ENCODE measurements at places on chromosomes 1 and 21.

- no peak for DNase-seq
Measured at GRCh38 chr1:156815961-156816422, 656 bp downstream of the SH2D2A start.

GRCh38 chr1:119808972-119809550, 2.2 kb downstream of the REG4 start:
- peak; percentile 40 for DNase-seq

- no peak for DNase-seq
Measured at GRCh38 chr1:55129194-55129728, 85.9 kb downstream of the USP24 start.

GRCh38 chr21:41048145-41048544, 119.8 kb upstream of the BACE2 start:
- DNase-seq, result no peak

- no peak for DNase-seq
Measured at GRCh38 chr21:42386034-42386591, 9.7 kb downstream of the TMPRSS3 start.

DNA sequence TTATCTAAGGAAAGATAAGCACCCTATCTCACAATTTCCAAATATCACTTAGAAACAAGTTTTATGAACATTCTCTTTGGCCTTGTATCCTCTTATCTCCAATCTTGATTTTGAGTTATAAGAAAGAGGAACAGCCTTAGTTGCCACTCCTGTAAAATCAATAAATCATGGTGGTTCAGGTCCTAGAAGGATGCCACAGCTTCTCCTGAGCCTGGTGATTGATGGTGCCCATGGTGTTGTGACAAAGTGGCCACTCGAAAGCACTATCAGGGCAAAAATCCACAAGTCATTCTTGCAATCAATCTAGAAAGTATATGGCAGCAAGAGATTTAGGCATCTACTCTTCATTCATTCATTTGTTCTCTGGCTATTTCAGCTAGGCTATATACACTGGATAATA, 27.8 kb downstream of the GBP6 start:
- no peak for DNase-seq

- DNase-seq, result no peak
Measured at GRCh38 chr1:72140222-72140621, 142.1 kb downstream of the NEGR1 start.

DNA sequence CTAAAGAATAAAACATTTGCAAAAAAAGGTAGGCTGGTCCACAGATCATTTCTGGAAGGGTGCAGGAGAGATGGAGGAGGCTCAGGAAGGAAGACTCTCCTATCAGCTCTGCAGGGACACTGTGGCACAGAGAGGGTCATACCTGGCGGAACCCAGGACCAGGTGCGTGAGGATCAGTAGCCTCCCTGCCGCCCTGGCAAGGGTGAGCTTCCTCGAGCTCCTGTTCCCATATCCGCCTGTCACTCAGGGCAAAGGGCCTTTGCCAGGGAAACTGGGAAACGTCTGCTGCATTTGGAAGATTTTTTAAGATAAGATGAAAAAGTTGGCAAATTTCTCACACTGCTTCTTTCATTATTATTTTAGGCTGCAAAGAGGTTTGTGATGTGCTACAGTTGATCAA, 112.1 kb upstream of the TIAM1 start:
- DNase-seq, result no peak

DNA sequence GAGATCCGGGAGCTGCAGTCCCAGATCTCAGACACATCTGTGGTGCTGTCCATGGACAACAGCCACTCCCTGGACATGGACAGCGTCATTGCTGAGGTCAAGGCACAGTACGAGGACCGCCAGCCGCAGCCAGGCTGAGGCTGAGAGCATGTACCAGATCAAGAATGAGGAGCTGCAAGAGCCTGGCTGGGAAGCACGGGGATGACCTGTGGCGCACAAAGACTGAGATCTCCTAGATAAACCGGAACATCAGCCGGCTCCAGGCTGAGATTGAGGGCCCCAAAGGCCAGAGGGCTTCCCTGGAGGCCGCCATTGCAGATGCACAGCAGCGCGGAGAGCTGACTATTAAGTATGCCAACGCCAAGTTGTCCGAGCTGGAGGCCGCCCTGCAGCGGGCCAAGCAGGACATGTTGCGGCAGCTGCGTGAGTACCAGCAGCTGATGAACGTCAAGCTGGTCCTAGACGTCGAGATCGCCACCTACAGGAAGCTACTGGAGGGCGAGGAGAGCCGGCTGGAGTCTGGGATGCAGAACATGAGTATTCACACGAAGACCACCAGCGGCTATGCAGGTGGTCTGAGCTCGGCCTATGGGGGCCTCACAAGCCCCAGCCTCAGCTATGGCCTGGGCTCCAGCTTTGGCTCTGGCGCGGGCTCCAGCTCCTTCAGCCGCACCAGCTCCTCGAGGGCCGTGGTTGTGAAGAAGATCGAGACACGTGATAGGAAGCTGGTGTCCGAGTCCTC, 25.5 kb downstream of the ETV3L start:
- no peak for DNase-seq

- no peak for DNase-seq
Measured at GRCh38 chr1:48469616-48470480, 2.2 kb downstream of the SPATA6 start.

DNA sequence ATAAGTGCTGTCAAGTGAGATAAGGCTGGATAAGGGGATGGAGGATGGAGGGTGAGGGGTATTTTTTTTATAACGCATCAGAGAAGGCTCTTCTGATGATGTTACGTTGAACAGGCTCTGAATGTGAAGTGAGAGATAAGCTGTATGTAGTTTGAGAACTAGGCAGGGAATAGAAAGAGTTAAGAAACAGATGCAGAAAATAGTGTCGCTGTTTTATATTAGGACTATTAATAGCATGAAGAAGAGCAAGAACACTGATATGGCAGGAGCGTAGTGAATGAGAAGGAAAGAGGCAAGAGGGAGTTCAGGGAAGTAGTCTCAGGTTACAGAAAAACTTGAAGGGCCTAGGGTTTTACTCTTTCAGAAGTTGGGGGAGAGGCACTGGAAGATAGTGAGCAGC, 59.8 kb downstream of the GPR88 start:
- DNase-seq, result no peak

- peak; percentile 9 for DNase-seq
Measured at GRCh38 chr1:9909234-9910046, 629 bp downstream of the CTNNBIP1 start.

DNA sequence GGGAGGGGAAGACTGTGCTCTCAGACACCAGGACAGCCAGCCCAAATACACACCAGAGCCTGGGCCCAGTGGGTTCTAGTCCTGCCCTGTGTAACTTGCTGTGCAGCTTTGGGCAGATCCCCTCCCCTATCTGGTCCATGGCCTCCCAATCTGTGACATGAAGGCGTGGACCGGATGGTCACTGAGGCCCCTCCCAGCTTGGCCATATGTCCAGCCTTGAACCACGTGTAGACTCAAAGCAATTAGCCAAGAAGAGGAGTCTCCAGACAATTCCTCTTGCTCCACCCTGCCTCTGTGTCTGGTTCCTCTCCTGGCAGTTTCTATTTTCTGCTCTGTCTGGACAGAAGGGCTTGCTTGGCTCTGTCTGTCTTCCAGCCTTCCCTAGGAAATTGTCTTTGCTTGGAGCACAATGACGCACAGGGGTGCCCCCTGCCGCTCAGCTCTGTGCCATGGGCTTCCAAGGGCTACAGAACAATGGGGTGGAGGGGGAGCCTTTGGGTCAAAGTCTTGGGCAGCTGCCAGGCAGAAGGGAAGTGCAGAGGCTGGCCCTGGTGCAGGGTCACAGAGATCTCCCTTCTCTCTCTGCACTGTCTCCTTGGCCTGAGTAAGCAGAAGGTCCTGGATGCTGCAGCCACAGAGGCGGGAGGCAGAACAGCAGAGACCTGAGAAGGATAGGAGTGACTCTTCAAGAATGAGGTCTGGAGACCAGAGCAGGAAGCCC, 66.1 kb downstream of the TENT5C start:
- no peak for DNase-seq

GRCh38 chr1:243710467-243710866, 139.6 kb downstream of the AKT3 start:
- DNase-seq, result no peak

DNA sequence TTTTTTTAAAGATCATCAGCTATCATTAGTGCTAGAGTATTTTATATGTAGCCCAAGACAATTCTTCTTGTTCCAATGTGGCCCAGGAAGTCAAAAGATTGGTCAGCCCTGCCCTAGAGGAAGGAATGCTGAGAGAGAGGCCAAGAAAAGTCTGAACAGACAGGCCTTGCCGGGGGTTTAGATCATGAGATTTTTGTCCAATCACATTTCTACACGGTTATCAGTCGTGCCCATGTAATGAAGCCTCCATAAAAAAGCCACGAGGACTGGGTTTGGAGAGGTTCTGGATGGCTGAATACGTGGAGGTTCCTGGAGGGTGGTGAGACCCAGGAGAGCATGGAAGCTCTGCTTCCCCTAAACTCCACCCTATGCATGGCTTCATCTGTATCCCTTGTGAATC, 24.3 kb upstream of the ENO1 start:
- DNase-seq, result no peak

DNA sequence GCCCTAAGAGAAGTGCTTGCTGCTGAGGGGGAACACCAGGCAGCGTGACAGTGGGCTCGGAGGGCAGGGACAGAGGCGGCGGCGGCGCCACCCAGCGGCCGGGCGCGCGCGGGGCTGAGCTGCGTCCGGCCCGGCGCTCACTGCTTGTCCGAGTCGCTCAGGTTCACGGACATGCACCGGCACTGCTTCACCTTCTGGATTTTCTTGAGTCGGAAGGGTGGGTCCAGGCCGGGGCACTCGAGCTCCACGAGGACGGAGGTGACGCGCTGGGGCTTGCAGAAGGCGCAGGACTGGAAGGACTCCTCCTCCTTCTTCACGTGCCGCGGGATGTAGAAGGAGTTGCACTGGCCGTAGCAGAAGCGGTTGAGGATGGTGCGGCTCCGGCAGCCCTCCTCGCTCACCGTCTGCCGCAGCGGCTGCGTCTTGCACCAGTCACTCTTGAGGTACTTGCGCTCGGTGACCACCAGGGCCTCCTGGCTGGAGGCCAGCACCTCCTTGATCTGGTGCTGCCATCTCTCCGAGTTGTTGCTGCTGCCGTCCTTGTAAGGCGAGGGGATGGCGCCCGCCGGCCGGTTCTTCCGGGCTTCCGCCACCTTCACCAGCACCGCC, 119.0 kb downstream of the GREM2 start:
- DNase-seq, result no peak

DNA sequence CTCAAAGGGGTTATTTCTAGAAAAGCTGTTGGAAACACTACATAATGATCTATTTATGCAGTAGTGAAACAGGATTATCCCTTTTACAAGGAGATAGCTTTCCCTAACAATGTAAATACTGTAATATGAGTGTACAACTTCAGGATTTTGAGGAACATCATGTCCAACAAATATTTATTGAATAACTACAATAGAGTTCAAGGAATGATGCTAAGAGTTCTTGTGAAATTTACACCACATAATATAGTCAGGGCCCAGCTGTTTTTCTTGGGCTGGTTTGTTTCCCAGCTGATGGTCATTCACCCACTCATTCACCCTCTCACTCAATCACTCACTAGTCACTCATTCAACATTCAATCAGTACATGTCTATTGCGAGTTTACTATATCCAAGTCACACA, 12.3 kb upstream of the LYPLAL1 start:
- DNase-seq, result no peak

DNA sequence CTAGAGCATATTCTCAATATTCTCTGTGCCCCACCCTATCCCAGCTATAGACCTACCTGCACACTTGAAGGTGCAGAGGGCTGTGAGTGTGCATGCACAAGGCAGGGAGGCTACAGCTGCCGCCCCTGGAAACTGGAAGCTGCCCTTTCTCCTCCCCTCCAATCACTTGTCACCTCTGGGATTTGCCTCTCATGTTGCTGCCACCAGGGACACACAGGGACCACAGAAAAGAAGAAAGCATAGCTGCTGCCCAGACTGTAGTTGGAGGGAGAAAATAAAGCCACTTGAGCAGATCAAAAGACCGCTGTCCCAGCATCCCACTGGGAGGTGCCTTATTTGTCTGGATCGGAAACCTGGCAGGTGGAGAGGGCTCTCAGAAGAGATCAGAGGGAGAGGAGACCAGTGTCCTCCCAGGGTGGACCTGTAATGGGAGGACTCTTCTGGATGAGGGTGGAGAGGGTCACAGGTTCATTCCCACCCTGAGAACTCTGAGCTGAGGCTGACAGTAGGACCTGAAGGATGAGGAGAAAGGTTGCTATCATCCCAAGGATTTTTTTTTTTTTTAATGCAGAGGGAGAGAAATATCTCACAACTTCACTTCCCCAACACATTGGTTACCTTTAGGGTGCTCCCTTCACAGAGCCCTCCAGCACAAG, 7.6 kb upstream of the INPP5B start:
- DNase-seq, result no peak

DNA sequence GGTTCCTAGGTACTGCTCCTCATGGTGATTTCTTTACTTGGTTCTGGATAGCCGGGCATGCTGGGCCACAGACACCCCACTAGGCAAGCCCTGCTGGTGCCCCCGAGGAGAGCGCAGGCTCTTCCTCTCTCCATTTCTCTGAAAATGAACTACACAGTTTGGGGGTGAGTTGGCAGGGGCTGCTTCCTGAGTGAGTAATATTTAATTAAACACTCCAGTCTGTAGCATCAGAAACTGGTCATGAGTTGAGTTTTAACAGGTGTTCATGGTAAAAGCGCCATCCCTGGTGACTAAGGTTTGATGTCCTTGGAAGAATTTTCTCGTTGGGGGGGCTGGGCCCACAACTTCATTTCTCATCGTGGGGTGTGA, 1.7 kb downstream of the SPSB1 start:
- no peak for DNase-seq

GRCh38 chr1:176603696-176604095, 140.7 kb downstream of the PAPPA2 start:
- no peak for DNase-seq

DNA sequence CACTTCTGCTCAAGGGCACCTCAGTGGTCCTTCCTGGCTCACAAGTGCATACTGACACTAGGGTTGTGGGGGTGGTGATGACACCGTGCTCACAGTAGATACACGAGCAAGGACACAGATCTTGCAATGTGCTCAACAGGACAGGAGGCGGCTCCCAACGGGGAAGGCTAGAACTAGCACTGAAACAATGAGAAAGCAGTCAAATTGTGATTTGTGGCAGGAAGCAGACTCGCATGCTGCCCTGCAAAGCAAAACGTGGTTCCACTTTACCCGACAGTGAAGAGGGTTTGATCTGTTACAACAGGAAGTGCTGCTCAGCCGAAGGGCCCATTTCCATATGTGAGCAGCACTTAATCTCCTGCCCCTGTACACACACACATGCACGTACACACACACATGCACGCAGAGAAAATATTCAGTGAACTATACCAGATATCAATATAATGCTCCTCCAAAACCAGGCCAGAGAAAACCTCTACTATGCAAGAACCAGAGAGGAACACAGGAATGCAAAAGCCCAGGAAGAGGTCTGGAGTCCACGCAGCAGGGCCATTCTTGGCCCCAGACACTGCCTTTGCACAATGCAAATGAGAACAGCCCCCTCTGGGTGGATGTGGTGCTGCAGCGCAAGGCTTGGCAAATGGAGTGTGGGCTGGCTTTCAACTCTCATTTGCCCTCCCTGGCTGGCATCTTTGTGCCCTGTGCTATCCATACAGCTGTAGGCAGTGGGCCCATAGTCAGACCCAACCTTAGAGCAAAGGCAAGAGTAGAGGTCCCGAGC, 47.1 kb downstream of the KANK4 start:
- peak; percentile 5 for DNase-seq
